Adrenal gland (tissue), 19 donors: ENCODE measurements at places on chromosomes 5 and 9.

- DNase-seq: no peak
These were observed 27.4 kb downstream of the BICD2 start for GRCh38 chr9:92737216-92737606.

GRCh38 chr5:160266752-160267345 lies 37.5 kb downstream of the FABP6 start:
- no peak for DNase-seq

- no peak for DNase-seq
These were observed 93.0 kb upstream of the NIPAL4 start for GRCh38 chr5:157366741-157367674.

DNA sequence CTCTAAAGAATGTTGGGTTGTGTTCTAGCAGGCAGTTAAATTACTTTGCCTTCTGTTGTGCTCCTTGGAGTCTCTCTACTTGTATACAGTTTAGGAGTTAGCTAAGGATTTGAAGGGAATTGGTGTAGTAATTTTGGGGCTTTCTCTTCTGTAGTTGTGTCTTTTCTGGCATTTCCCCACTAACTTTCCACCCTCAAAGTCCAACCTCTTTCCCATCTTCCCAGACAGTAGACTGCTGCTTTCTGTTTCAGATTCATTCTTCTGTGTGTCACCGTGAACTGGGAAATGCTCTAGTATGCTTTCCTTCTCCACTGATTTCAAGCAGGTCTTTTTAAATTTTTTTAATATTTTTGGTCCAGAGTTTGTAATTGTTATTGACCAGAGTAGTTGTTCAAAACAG lies 4.5 kb upstream of the ANGPTL2 start:
- DNase-seq: no peak

DNA sequence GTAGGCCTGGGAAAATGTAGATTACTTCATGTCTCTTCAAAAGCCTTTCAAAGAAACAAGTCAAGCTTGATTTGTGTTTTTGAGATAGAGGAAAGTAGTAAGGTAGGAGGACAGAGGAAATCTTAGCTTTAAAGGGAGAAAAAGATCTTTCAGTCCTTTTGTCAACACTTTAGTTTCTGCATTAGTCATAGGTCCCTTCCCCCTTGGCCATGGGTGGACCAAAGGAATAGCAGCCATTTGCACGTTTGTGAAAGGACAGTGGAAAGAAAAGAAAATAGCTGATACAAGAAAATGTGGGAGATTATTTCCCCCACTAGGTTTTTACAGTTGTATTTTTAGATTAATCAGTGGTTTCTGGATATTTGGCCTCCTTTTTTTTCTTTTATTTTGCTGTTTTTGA lies 121.9 kb upstream of the GRHPR start:
- no peak for DNase-seq

- no peak for DNase-seq
These were observed 65.5 kb downstream of the SECISBP2 start for GRCh38 chr9:89383721-89384300.

GRCh38 chr5:94776167-94776566 lies 157.7 kb downstream of the SLF1 start:
- DNase-seq: no peak

GRCh38 chr9:135478829-135479468 lies 633 bp upstream of the PPP1R26 start:
- DNase-seq: peak; percentile 52

DNA sequence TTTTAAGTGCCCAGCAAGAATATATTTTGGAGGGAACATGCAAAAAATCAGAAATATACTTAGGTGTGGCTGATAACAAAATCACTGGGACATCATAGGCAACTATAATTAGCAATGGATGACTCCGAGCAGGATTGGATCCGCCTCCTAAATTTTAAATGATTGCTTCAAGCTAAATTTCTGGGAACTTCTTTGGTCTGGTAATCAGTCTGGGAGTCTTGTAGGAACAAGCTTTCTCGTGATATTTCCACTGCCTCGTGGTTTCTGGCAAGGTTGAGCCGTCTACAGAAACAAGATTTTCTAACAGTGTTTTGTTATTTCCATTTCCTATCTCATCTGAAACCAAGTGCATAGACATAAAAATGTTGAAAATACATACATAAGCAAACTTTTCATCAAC lies 232.6 kb downstream of the BNC2 start:
- no peak for DNase-seq

DNA sequence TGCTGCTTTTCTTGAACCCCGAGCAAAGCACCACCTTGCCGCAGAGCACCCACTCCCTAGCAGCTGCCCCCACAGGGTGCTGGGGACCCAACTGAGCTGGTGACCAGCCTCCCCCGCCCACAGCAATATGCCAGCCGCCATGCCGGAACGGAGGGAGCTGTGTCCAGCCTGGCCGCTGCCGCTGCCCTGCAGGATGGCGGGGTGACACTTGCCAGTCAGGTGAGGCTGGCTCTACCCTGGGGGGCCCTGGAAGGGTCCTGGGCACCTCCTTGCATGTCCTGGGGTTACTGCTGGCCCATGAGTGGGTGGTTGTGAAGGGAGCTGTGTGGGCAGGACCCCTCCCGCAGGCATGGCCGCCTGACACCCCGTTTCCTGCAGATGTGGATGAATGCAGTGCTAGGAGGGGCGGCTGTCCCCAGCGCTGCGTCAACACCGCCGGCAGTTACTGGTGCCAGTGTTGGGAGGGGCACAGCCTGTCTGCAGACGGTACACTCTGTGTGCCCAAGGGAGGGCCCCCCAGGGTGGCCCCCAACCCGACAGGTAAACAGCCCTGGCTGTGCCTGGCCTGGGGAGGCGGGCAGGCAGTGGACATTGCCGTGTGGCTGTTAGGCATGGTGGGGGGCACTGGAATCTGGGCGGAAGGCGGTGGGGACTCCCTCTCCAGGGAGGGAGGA lies 7.2 kb downstream of the EGFL7 start:
- no peak for DNase-seq

GRCh38 chr9:99577351-99577750 lies 244.3 kb upstream of the NR4A3 start:
- no peak for DNase-seq

DNA sequence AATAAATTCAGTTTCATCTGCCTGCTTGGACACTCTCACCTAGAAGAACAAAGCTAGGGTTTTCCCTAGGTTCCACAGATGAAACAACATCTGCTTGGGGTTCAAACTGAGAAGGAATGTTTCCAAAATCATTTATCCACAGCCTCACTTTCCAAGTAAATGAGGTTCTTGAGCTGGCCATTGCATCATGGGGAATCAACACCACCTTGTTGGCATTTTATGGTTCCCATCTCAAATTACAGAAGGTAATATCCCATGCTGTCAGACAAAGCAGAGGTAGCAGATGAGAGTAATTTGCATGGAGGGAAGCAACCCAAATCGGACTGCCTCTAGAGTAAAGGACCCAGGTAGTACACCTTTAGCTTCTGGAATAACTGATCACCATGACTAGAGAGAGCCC lies 10.5 kb upstream of the NR4A3 start:
- DNase-seq: no peak

- peak; percentile 15 for DNase-seq
These were observed 101.8 kb downstream of the AK8 start for GRCh38 chr9:132776268-132776667.

DNA sequence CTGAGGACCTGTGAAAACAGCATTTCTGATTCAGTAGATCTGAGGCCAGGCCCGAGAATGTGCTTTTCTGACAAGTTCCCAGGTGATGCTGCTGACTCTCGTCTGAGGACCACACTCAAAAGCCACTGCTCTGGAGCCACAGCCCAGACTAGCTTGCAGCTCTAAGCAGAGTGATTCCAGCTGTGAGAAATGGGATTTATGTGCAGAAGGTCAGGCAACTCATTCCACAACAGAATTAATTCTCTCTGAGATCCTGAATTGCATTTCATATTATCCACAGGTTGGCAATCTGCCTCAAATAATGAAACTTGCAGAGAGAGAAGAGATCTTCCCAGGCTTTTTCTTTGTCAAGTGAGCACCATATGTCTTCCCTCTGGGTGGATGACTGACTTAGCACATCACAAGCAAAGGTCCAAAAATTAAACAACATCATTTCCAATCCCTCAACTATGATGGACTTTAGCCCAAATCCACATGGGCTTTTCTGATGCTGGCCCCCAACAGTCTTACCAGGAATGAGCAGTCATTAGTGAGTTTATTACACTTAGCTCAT lies 140.2 kb downstream of the ALDH1A1 start:
- DNase-seq: no peak

- peak; percentile 25 for DNase-seq
These were observed 23.8 kb upstream of the TRPM3 start for GRCh38 chr9:71145179-71145578.

DNA sequence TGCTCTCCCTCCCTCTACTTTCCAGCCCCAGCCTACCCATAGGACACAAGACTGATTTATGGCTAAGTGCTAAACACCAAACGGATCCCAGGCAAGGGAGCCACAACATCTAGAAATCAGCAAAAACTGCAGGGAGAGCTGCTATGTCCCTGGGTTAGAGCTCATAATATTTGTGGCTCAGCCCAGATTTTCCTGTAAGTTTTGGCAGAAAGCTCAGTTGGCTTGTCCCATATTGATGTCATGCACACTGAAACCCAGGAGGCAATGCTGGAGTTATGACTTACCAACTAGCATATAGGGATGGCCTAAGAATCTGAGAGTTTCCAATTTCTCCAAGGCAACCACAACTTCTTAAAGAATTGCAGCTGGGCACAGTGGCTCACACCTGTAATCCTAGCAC lies 44.7 kb upstream of the MYOT start:
- no peak for DNase-seq
